ENCODE measurements at places on chromosomes 7 and 10.

- DNase-seq, result peak; percentile 79
Measured at GRCh38 chr10:24483701-24484100, 240.0 kb downstream of the ARHGAP21 start.

- DNase-seq, result no peak
Measured at GRCh38 chr10:87523731-87524130, 19.0 kb downstream of the MINPP1 start.

DNA sequence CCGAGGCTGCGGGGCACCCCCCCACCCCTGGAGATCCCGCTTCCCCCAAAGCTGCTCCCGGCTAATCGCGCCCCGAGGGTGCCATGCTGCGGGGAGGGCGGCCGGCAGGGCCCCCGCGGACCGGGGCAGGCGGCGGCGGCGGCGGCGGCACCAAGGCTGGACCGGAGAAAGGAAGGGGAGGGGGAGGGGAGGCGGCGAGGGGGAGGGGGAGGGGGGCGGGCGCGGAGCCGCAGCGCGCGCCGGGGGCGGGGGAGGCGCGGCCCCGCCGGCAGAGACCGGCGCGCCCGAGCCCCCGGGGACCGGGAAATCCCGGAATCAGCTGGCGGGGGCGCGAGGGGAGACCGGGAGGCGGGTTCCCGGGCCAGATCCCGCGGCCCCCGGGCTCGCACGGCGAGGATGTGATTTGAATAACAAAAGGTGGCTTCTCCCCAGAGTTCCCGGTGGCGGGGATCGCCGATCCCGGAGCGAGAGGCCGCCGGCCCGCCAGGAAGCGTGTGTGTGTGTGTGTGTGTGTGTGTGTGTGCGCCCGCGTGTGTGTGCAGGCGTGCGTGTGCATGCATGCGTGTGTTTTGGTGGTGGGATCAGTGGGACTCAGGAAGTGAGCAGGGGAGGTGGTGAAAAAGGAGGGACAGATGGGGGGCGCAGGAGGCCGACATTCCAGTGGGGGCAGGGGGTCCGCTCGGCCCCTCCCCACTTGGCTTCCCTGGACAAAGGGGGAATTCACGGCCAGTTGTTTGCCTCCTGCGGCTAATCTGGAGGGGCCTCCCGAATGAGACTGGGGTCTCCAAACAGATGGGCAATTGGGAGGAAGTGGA lies 99.5 kb downstream of the HIP1 start:
- DNase-seq, result peak; percentile 59

GRCh38 chr10:132973903-132974241 lies 31.5 kb upstream of the CFAP46 start:
- no peak for DNase-seq

DNA sequence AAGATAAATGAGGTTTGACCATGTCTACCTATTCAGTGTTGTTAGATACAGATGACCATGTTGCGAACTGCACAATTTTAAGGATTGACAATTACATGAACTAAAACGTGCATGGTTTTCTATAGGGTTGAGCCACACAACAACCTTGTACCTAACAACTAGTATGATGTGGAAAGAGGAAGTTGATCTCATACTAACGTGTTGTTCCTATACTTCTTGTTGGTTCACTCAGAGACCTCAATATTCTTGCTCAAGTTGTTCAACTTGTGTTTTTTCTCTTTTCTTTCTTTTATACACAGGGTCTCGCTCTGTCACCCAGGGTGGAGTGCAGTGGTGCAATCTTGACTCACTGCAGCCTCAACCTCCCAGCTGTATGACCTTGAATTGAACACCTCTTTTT lies 6.1 kb upstream of the KEL start:
- no peak for DNase-seq

DNA sequence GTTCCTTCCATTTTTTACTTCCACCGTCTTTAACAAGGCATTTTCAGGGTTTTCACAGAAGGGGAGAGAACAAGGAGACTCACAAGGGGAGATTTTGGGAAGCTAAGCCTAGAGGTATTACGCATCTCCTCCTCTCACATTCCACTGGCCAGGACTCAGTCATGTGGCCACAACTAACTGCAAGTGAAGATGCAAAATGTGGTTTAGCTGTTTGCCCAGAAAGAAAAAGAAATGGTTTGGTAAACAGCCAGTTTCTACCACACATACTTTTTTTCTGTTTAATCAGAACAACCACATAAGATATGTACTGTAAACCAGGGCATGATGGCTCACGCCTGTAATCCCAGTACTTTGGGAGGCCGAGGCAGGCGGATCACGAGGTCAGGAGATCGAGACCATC lies 21.4 kb upstream of the HELLS start:
- no peak for DNase-seq

- DNase-seq, result no peak
Measured at GRCh38 chr7:12296051-12296570, 85.0 kb downstream of the TMEM106B start.

GRCh38 chr10:88389456-88389855 lies 193.7 kb downstream of the RNLS start:
- peak; percentile 48 for DNase-seq

DNA sequence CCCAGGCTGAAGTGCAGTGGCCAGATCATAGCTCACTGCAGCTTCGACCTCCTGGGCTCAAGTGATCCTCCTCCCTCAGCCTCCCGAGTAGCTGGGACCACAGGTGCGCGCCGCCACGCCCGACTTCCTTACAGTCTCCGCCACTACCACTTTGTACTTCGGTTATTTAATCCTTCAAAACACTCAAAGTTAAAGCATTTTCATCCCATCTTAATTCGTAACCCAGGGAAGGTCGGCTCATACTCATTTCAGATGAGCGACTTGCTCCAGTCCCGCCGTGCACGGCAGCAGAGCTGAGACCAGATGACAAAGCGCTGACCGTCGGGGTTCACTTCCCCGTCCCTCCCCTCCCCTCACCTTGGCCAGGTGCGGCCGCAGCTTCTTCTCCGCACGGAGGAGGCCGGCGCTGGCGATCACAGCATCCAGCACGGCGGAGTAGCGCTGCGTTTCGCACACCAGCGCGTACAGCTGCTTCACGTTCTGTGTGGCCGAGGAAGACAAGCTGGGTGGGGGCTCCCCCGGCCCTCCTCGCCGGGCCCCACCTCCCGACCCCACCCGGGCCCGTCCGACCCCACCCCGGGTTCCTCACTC lies 457 bp downstream of the NSUN5 start:
- DNase-seq, result peak; percentile 37

DNA sequence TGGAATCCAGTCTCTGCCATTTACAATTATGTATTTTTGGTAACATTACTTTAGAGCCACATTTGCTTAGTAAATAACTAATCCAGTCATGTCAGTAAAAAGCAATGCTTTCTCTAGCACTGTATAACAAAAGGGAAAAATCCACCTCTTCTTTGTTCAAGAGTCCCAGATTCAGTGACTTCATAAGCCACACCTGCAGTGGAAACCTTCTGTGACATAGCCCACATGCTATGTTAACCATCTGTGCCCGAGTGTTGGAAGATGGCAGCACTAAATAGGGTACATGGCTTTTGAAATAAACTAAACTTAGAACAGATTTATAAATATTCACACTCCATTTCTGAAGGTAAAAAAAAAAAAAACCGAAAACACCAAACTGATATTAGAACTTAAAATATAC lies 83.0 kb downstream of the CTTNBP2 start:
- DNase-seq, result no peak

DNA sequence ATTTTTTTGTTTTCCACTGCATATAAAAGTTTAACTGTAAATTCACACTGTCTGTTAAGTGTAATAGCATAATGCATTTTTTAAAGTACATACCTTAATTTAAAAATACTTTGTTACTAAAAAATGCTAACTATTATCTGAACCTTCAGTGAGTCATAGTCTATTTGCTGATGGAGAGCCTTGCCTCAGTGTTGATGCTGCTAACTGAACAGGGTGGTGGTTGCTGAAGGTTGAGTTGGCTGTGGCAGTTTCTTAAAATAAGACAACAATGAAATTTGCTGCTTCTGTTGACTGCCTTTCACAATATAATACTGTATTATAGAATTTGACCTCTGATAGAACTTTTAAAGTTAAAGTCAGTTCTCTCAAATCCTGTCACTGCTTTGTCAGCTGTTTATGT lies 72.3 kb upstream of the GATAD1 start:
- no peak for DNase-seq

DNA sequence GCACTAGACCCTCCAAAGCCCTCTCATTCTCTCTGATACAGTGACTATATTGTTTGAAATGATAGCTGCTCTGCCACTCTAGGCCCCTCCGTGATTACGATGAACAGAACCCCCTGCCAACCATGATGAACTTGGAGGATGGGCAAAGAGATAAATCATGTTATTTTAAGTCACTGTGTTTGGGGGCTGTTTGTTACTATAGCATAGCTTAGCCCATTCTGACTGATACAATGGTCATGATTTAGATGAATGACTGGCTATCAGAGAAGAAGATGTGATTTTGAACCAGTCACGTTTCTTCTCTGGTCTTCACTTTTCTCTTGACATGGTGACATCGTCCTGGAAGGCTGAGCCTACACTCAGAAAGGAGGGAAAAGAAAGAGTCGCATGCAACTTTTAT lies 95.4 kb upstream of the HABP2 start:
- no peak for DNase-seq

DNA sequence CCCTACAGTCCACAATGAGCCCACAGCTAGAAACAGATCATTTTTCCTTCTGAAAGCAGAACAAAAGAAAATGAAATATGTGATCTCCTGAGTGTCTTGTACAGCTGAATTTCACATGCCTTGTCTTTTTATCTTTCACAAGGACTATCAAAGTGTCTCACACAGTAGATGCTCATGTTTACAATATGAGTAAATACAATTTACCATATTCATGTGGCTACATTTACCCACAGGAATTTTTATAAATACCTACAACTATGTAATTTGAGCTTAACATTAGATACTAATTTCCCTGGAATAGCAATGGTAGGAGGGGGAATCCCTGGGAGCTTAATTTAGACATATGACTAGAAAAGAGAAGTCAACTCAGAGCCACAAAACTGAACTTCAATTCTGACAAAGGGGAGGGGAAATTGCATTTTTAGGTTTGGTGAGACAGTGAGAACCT lies 186.2 kb downstream of the MACC1 start:
- no peak for DNase-seq

DNA sequence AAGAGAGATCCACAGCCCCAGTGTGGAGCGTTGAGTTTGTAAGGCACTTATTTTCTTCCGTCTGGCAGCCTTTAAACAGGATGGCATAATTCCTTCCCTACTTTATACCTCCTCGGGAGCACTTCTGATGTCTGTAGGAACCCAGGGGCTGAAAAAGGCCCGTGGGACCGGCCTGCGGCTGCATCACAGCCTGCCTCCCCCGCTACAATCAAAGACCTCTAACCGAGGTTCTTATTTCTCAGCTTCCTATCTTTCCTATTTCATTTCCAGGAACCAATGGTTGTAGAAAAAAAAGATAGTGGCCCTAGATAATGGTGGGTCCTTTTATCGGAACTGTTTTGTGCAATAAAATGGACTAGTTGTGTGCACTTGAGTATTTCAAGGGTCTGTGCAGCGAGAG lies 4.1 kb upstream of the CTBP2 start:
- DNase-seq, result no peak

DNA sequence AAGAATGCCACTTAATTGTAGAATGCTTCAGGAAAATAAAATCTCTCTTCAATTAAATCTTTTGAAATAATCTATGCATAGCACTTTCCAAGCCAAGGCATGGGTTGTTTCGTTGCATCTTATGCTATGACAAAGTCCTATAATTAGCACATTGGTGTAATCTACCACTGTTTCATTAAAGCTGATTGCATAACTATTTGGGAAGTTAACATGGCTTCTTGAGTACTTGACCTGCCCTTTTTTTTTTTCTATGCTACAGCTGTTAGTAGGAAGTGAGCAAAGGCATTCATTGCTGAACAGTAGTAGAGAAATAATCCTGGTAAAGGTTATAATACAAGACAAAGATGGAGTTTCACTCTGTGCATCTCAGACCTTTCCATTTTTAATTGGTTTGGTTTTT lies 557.2 kb upstream of the CELF2 start:
- no peak for DNase-seq

- no peak for DNase-seq
Measured at GRCh38 chr10:47042199-47042473, 130.9 kb downstream of the PTPN20 start.

- DNase-seq, result no peak
Measured at GRCh38 chr7:77393261-77393660, 22.9 kb downstream of the GSAP start.

GRCh38 chr7:22397981-22398380 lies 41.0 kb upstream of the RAPGEF5 start:
- DNase-seq, result no peak

DNA sequence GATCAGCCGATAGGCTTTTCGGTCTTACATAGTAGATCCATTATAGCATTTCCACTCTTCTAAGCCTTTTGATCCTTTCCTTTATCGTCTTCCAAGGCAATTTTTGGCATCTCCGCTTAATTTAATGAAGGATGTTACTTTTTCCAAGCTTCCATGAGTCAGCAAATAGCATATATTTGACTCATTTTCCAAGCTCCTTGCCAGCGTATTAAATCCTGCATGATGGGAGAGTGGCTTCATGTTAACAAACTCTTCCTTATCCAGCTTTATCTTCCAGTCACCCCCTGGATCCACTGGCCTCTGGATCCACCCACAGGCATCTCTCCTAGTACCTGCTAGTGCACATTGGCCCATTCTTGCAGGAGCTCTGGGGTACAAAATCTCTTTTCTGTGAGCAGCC lies 13.0 kb downstream of the OR9A2 start:
- no peak for DNase-seq

DNA sequence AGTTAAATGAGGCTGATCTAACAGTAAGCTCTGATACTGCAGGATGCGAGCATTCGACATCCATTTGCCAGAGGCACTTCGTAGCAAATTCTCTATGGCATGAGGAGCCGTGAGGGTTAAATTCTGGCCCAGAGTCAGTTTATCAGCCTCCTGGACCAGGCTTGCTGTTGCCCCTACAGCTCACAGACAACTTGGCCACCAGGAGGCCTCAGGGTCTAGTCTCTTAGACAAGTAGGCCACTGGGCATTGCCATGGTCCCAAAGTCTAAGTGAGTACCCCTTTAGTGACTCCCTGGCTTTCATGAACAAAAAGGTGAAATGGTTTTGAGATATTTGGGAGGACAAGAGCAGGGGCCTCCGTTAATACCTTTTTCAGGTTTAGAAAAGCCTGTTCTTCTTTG lies 178.0 kb upstream of the MBL2 start:
- no peak for DNase-seq

GRCh38 chr7:141160246-141160860 lies 86.5 kb downstream of the TMEM178B start:
- no peak for DNase-seq

- DNase-seq, result no peak
Measured at GRCh38 chr10:114479836-114480235, 75.5 kb upstream of the AFAP1L2 start.

GRCh38 chr7:81234896-81235295 lies 316.0 kb upstream of the SEMA3C start:
- no peak for DNase-seq

- no peak for DNase-seq
Measured at GRCh38 chr10:17425584-17426262, 28.7 kb downstream of the ST8SIA6 start.

GRCh38 chr10:49643241-49644034 lies 29.6 kb downstream of the CHAT start:
- no peak for DNase-seq

DNA sequence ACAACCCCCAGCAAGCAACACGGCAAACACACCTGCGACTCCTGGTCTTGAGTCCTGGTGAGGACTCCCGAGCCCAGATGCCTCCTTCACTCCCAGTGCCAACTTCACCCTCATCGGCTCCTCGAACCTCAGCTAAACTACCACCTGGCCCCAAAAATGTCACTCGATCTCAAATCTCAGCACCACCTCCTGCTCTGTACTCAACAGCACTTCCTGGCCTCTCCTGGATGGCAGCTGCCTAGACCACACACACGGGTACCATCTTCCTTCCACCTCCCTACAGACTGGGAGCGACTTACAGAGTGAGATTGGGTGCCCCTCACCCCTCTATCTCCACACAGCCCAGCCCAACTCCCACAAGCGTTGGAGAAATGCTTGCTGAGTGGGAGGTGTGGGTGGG lies 123.9 kb upstream of the MGMT start:
- no peak for DNase-seq
